Effector CD8-positive, alpha-beta T cell (primary cell): ENCODE measurements at places on chromosomes 5 and 9.

DNA sequence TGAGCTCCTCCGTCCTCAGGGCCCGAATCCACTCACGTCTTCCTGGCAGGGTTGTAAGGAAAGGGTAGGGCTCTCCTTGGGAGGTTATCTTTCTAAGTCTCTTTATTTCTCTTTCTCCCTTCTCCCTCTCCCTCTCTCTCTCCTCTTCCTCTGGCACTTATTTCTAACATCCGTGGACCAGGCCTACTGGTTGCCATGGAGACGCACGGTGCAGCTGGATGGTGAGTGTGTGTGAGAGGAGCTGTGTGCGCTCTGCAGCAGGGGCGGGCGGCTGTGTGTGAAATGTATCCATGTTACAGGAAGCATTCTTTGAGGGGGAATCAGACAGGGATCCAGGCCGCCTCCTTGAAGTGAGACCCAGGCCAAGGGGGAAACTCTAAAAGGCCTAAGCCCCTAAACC is 32.2 kb downstream of the PCDH1 start:
- no peak for DNase-seq

DNA sequence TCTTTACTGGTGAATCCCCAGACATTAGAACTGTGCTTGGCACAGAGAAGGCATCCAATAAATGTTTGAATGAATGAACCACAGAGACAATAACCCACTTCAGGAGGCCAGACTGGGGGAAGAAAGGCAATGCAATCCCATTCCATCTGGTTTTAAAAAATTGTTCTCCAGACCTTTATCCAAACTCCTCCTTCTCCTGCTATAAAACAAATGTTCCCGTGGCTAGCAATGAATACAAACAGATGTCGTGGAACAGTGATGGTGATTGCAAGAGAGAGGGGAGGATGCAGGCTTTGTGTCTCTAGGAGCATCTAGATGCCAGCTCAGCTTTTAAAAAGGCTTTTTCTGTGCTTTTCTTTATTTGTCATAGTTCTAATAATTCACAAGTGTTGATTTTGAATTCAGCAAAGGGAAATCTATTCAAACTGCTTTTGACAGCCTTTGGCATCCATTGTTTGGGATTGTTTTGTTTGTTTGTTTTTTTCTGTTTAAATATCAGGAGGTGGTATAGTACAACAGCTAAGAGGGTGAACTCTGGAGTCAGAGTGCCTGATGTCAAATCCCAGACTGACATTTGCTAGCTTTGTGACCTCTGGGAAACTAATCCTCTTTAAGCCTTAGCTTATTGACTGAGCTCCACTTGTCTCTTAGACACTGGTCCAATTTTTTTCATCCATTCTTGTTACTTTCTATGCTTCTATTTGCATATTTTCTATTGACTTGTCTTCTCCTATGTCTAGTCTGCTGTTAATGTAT is 59.1 kb downstream of the TNFSF15 start:
- no peak for DNase-seq

DNA sequence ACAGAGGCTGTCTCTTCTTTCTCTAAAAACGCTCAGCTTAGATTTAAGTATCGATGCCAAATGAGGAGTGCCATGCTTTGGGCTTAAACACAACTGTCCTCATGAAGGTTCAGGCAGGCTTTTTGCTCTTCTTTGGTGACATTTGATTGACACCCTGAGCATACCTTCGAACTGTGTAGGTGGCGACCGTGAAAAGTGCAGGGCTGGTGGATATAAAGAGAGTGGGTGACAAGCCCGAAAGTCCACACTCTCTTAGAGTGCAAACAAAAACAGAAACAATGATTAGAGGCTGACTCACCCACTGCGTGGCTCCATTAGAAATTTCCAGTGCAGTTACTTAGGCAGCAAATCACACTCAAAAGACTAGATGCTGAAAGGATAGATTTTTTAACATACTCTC is 141.7 kb downstream of the SYK start:
- no peak for DNase-seq

DNA sequence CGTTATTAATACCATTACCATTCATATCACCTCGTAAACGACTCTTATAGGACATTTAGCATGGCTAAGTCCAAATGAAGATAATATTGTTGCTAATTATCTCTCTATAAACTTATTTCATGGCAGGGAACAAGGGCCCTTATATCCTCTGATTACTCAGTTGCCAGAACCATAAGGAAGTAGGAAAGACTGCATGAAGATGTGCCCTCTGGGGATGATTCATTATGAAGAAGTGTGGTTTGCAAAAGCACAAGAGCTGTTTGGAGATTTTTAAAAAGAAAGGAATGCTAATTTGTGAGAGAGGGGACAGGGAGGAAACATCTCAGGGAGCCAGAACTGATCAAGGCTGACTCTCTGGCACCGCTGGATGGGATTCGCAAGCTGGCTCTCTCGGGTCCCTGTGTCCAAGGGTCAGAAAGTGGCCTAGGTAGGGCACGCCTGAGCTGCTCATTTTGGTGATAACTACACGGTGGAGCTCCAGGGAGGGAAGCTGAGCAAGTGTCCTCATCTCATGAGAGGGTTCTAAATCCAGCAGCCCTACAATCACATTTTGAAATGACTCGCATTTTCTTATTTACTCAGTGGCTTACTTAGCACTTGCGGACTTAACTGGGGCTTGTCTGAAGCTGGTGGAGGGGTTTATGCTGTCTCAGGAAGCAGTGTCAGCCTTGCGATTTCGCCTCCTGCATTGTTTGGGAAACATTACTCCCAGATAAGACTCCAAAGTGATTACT is 136.8 kb downstream of the C5orf15 start:
- no peak for DNase-seq

GRCh38 chr9:33025572-33026342 is 684 bp downstream of the DNAJA1 start:
- peak; percentile 75 for DNase-seq

DNA sequence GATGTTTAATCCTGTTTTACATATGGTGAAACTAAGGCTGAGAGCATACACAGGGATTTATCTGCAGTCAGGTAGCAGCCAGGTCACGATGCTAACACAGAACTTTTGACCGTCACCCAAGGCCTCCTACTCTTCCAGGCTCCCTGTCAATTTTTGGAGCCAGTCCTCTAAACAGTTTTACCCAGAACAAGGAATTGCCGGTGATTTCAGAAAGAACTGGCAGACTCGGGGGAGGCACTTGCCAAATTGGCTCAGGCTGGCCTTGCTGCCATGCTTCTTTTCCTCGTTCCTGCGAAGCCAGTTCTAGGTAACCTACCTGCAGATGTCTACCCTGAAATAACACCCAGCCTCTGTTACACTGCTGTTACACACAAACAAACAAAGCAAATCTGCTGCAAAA is 21.2 kb downstream of the GRIA1 start:
- no peak for DNase-seq

GRCh38 chr9:68834931-68835520 is 130.0 kb downstream of the PIP5K1B start:
- no peak for DNase-seq

- no peak for DNase-seq
Observed at GRCh38 chr5:72709341-72709740, 107.1 kb upstream of the TNPO1 start.

- DNase-seq: no peak
Observed at GRCh38 chr9:86700629-86701028, 246.7 kb downstream of the GAS1 start.

DNA sequence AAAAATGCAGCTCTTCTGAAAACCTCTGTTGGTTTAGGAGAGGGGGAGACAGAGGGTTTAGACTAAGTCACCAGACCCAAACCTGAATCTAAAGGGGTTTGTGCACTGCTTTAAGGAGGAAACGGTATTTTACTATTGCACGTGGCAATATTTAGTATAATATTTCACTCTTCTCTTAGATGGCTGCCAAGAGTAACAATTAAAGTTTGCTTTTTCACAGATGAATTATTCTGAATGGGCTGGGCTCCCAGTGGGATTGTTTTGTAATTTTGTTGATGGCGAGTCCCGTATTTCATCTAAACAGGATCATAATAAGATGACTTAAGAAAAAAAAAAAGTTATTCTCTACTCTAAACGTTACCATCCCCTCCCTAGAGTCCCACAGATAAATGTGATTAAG is 245.4 kb downstream of the PCSK5 start:
- DNase-seq: no peak

DNA sequence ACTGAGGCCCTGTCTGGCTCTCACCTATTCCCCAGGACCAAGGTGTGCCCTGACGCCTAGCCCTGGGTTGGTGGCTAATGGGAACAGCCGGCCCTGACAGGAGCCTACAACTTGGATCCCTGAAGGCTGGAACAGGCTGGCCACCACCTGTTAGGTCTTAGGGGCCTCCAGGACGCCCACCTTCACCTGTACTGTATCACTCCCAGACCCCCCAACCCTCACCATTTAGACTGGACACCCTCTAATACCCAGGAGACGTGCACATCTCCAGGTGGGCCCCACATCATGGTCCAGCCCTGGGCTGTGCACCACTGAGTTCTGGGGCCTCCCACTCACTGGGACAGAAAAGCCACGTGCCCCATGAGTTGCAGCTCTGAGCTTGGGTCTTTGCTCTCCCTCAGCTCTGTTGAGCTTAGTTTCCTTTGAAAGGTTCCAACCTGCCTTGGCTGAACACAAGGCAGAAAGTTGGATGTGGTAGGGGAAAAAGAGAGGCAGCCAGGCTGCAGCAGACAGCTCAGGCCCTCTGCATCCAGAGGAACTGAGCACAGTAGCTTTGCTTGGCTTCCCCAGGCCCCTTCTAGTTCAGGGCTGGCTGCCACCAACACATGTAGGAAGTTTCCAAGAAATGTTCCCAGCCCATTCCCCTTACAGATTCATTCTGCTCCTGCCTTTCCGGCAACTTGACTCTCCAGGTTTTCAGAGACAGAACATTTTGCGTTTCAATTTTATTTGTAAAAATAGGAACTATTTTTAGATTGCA is 116.8 kb upstream of the TBC1D2 start:
- no peak for DNase-seq
